Pancreas (tissue), 10 donors: ENCODE measurements at places on chromosomes 1 and 21. TPM values are rescaled to one million over a fixed set of nuclear protein-coding genes. Genes with fewer than 3 reads are reported as not detected.

KRTAP11-1 gene
- total RNA-seq: not detected

SEMA4A gene
- 7.0 TPM for total RNA-seq

SYT14 gene
- total RNA-seq: 1.0 TPM

TMEM82 gene
- not detected for total RNA-seq

CASZ1 gene
- 12.3 TPM for total RNA-seq

GCSAML gene
- 0.26 TPM for total RNA-seq

NIPAL3 gene
- total RNA-seq: 19.7 TPM

UBL4B gene
- not detected for total RNA-seq

MCOLN3 gene
- 5.1 TPM for total RNA-seq

NBPF6 gene
- not detected for total RNA-seq

JAM2 gene
- 2.8 TPM for total RNA-seq

TRABD2B gene
- 3.7 TPM for total RNA-seq

MTMR11 gene
- total RNA-seq: 4.6 TPM

IGFN1 gene
- total RNA-seq: 7.9 TPM

CXADR gene
- 15.0 TPM for total RNA-seq

PTBP2 gene
- 5.1 TPM for total RNA-seq

TAF12 gene
- 10.7 TPM for total RNA-seq

TMEM52 gene
- total RNA-seq: 82.5 TPM

C1orf116 gene
- total RNA-seq: 7.8 TPM

TSPEAR gene
- total RNA-seq: 0.25 TPM

NT5C1A gene
- total RNA-seq: 3.1 TPM

DENND2D gene
- 30.4 TPM for total RNA-seq

CLDN14 gene
- total RNA-seq: 0.59 TPM

FAM163A gene
- total RNA-seq: not detected

SFN gene
- total RNA-seq: 0.28 TPM

LAPTM5 gene
- total RNA-seq: 44.5 TPM

NUP210L gene
- total RNA-seq: 0.06 TPM

NBPF20 gene
- 2.1 TPM for total RNA-seq

SPRR2A gene
- total RNA-seq: not detected

CRYZL1 gene
- total RNA-seq: 8.5 TPM

TRNAU1AP gene
- 6.1 TPM for total RNA-seq

FBLIM1 gene
- total RNA-seq: 61.5 TPM

KCNH1 gene
- 0.28 TPM for total RNA-seq

CFHR5 gene
- total RNA-seq: not detected

LCE3E gene
- not detected for total RNA-seq

SLC2A5 gene
- total RNA-seq: 1.3 TPM

TNNT2 gene
- 0.67 TPM for total RNA-seq

FTCD gene
- total RNA-seq: 0.61 TPM

FCRL2 gene
- not detected for total RNA-seq
